Right renal cortex interstitium (tissue), 3 donors: ENCODE measurements at places on chromosomes 12 and 14.

- DNase-seq = no peak
These were observed 124.5 kb downstream of the GPR65 start for GRCh38 chr14:88129306-88130056.

GRCh38 chr12:92756898-92757596 is 54.3 kb downstream of the PLEKHG7 start:
- no peak for DNase-seq

GRCh38 chr14:40623643-40624042 is 983.0 kb upstream of the LRFN5 start:
- DNase-seq = no peak

DNA sequence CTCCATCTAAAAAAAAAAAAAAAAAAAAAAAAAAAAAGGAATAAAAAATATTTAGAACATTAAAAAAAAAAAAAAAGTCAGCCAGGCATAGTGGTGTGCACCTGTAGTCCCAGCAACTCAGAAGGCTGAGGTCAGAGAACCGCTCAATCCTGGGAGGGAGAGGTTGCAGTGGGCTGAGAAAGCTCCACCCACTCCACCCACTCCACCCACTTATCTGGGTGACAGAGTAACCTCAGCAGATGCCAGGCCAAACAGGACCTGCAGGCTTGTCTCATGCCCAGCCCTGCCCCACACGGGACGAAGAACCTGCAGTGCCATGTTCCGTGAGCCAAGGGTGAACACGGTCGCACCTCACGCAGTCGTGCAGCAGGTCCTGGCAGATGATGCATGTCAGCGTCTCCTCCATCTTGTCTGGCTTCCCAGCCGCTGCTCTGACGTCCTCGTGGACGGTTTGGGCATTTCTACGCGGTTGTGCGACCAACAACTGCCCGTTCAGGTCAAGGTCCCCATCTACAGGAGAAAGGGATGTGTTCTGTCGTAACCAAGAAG is 28.6 kb downstream of the CHFR start:
- DNase-seq = no peak

GRCh38 chr14:89827265-89827664 is 127.3 kb downstream of the EFCAB11 start:
- no peak for DNase-seq

- DNase-seq = no peak
These were observed 181.6 kb downstream of the CALM1 start for GRCh38 chr14:90578283-90578985.

- DNase-seq = no peak
These were observed 3.3 kb upstream of the RASAL1 start for GRCh38 chr12:113138826-113139225.

DNA sequence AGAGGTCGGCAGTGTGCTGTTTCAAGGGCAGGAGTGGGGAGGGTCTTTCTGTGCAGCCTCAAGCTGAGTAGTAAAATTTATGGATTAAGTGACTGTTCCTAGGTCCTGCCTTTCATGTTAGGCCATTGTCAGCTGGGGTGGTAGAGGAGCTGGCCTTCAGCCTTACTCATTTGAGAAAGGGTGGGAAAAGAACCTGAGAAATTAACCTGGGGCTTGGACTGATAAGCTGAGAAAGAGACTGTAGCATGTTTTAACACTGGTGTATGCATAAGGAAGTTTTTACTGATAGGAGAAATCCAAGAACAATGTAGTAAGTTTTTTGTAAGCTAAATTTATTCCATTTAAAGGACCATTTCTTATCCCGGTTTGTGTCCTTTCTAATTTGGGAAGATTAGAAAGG is 20.7 kb downstream of the IFT43 start:
- DNase-seq = no peak

DNA sequence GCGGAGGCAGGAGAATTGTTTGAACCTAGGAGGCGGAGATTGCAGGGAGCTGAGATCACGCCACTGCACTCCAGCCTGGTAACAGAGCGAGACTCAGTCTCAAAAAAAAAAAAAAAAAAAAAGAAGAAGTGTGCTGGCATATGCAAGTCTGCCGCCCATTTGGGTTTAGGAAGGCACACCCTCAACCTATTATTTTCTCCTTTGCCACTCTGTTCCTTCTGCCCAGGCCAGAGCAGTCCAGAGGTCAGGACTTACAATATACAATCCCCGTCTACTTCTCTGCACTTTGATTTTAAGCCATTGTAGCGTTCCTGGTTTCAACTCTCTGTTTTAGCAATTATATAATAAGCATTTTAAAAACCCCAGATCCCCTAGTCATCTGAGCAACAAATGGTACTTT is 39.8 kb downstream of the CATSPERB start:
- DNase-seq = no peak

- DNase-seq = no peak
These were observed 84.0 kb downstream of the ACTN1 start for GRCh38 chr14:68894802-68895703.

GRCh38 chr12:123058980-123059379 is 78.5 kb downstream of the ARL6IP4 start:
- DNase-seq = no peak

- DNase-seq = no peak
These were observed 2.0 kb downstream of the SIX1 start for GRCh38 chr14:60647081-60647836.

DNA sequence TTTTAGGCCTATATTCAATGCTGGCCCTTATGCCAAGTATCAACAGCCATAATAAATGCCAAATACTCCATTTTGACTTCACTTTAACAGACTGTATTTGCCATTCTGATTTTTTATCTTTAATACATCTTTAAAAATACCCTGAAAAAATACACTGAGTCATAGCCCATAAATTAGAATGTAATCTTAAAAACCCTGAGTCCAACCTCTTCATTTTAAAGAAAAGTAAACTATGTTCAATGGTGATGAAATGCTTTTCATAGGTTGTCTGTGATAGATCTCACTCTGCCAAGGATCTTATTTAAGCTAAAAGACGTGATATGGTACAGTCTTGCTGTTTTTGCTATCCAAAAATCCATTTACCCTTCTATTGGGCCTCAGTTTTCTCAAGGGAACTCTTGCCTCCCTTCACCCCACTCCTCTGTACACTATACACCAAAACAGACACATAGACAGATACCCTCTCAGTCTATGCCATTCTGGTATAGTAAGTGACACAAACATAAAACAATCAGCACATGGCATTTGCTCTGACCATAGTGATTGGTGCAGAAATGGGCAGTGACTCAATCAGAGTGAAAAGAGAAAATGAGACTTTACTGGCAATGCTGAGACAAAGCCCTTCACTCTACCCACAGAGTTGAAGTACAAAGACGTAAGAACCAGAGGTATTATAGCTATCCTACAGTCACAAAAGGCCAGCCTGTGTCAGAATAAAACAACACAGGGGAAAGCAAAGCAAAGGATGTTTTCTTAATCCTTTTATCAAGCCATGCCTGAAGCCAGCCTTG is 49.1 kb downstream of the BTG1 start:
- no peak for DNase-seq

DNA sequence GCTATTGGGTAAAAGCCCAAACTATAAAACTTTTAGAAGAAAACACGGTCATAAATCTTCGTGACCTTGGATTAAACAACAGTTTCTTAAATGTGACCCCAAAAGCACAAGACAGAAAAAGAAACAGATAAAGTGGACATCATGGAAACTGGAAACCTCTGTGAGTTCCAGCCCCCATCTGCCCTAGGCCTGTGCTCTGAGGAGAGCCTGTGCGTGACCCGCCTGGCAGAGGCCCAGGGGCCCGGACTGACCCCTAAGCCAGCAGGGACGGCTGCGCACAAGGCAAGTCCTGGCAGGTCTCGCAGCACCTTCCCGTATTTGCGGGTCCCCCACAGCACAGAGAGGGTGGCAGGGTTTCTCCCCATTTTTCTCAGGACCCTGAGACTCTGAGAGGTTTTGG is 76.0 kb downstream of the CHGA start:
- DNase-seq = no peak

GRCh38 chr14:53956427-53957201 is at the start of gene BMP4:
TSS of gene BMP4 (minus strand) at chr14:53956825. CDS start at chr14:53952222, 4,603 bp downstream.
- no peak for DNase-seq

DNA sequence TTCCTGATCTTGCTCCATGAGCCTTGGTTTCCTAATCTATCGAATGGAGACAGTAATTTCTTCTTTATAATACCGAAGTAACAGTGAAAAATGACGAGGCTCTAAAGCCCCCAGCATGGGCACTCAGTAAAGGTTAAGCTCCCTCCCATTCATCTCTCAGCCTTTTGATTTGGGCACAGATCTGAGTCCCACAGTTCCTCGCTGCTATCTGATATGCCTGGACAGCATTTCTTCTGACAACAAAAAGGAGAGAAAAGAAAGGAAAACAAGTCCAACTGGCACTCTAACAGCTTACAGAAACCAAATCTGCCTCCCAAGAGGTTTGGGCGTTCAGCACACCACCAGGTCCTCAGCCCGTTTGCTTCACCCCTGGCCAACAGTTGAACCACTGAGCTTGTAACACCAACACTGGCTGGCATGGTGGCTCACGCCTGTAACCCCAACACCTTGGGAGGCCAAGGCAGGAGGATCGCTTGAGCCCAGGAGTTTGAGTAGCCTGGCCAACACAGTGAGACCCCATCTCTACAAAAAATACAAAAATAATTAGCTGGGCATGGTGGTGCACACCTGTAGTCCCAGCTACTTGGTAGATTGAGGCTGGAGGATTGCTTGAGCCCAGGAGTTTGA is 19.5 kb downstream of the CCDC88C start:
- DNase-seq = no peak

DNA sequence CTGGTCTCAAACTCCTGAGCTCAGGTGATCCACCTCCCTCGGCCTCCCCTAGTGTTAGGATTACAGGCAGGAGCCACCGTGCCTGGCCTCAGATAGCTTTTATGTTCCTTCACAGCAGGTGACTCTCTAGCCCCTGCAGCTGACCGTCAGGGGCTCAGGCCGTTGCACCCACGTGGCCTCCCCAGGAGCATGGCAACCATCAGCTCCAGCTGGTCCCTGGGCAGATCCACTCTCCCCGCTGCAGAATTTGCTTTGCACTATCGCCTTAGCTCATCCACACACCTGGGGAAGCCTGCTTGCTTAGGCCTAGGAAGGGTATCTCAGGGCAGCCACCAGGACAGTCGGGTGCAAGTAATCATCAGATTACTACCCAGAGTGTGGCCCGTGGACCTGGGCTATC is 62.6 kb downstream of the TSPAN9 start:
- DNase-seq = no peak

GRCh38 chr12:11508699-11509098 is 113.3 kb upstream of the PRB2 start:
- no peak for DNase-seq

DNA sequence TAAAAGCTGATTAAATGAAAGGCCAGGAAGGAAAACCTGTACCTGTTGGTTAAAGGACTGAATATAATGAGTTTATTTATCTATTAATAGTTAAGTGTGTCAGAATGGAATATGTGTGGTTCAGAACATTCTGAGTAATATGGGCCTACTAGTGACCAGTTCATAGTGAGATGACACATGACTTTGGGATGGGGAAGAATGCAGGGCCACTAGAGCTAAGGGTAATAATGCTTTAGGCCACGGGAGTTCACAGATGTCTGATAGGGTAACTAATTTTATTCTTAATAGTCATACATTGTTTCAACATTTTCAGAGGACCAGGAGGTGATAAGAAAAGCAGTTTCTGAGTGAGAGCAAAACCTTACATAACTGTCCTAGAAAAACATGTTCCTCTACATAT is 247.8 kb upstream of the OR4E1 start:
- DNase-seq = no peak

DNA sequence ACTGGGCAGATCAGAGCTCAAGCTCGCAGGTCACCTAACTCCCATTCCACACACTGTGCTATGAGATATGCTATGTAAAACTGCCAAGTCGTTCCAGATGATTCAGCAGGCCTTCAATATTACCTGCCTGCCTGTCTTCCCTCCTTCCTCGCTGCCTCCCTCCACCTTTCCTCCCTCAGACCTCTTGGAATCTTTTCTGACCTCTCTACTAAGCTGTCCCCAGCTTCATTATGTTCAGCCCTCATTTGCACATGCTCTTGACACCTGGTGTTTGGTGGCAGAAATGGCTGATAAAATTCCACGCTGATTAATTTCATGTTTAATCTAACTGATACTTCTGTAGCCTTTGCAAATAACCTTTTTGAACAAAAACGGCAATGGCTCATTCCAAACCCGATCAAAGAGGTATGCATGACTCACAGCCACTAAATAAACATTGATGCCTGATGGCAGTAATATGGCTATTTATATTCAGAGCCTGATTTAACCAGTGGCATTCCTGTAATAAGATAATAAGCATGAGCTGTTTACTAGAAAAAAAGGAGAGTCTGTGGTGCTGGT is 130.8 kb upstream of the EGLN3 start:
- DNase-seq = no peak

- no peak for DNase-seq
These were observed 1.1 kb downstream of the TTC8 start for GRCh38 chr14:88825503-88825902.

GRCh38 chr12:19129486-19130223 is at the start of gene PLEKHA5:
TSS of gene PLEKHA5 (plus strand) at chr12:19129733. CDS start at chr12:19129800, 67 bp downstream.
- DNase-seq = peak; percentile 41

- DNase-seq = no peak
These were observed 28.6 kb upstream of the DLK1 start for GRCh38 chr14:100698066-100698465.

- DNase-seq = no peak
These were observed 30.4 kb downstream of the FBXO34 start for GRCh38 chr14:55301437-55302121.

DNA sequence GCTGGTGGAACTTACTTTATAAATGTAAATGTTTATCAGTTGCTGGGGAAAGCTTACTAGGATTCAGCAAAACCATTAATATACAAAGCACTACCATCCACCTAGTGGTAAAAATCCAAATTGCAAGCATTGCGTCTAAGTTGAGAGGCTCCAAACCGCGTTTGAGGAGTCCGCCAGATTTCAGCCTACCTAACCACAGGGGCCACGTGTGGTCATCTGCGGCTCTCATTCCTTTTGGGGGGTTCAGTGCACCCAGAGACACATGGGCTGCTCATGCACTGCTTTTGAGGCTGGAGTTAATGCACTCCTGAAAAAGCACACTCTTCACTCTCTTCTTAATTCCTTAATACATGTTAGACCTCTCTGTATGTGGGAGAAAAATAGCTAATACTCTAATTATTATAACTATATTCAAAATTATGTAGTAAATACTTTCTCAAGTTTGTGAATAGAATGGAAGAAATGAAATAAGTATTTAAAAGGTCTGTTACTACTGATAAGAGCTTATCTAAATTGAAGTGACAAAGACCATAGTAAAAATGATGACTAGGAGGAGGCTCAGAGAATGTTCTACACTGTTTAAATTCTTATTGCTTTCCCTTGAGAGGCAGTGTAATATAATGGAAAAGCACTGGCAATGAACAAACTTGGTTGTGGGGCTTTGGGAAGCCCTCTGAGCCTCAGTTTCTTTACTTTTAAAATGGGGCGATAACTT is 41.4 kb upstream of the MANSC4 start:
- DNase-seq = peak; percentile 68

DNA sequence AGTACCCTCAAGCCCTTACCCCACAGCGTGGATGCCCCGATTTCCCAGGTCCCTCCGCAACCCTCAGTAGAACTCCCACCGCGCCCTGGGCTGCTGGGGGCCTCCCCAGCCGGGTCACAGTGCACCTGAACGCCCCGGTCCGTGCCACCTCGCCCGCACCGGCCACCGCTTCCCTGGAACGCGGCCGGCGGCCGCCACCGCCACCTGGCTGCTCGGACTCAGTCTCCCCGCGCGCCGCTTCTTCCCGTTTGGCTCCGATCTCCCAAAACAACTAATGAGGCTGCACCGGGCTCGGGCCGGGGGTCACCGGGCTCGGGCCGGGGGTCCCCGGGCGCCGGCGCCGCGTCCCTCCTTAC is 1.0 kb downstream of the ITPK1 start:
- DNase-seq = no peak

GRCh38 chr12:50771409-50771808 is 7.5 kb downstream of the ATF1 start:
- no peak for DNase-seq

- no peak for DNase-seq
These were observed 36.3 kb upstream of the PLEKHA5 start for GRCh38 chr12:19093218-19093617.
